IMR-90 (cell line): ENCODE measurements at places on chromosomes 1 and 21. TPM values are rescaled to one million over a fixed set of nuclear protein-coding genes. Genes with fewer than 3 reads are reported as not detected.

The INKA2 gene
- 1.7 and 2.2 TPM in 2 replicates for total RNA-seq

The ANGPTL7 gene
- total RNA-seq, result under 0.01 TPM in 1 of 2 replicates, not detected in the other

The POU3F1 gene
- not detected in 2 replicates for total RNA-seq

- H3K4me1 ChIP-seq, result peaks cover 4% of the 10 kb centered on the region
- no peaks in the 10 kb centered on the region for H3K27me3 ChIP-seq
- no peak overlapping the region for H3K27ac ChIP-seq
- peaks cover 54% of the 10 kb centered on the region for H3K36me3 ChIP-seq
- no peak for DNase-seq
These were observed 7.6 kb downstream of the RPL5 start for GRCh38 chr1:92839442-92839841.

GRCh38 chr1:88454781-88455180 lies 229.3 kb upstream of the PKN2 start:
- no peaks in the 10 kb centered on the region for H3K36me3 ChIP-seq
- H3K27ac ChIP-seq, result no peak overlapping the region
- DNase-seq, result no peak
- H3K4me3 ChIP-seq, result no peak overlapping the region
- H3K4me1 ChIP-seq, result no peaks in the 10 kb centered on the region

GRCh38 chr1:183871601-183872000 lies 66.7 kb downstream of the RGL1 start:
- H3K4me1 ChIP-seq, result peaks cover 10% of the 10 kb centered on the region; the same call in 1 of the 2 replicates
- no peaks in the 10 kb centered on the region for H3K27me3 ChIP-seq
